ENCODE measurements at places on chromosomes 2 and 18. TPM values are rescaled to one million over a fixed set of nuclear protein-coding genes. Genes with fewer than 3 reads are reported as not detected.

NFATC1 gene
- 3.8 TPM for total RNA-seq

CCDC121 gene
- total RNA-seq: 1.8 TPM

UGT1A10 gene
- 0.10 TPM for total RNA-seq

COBLL1 gene
- 16.1 TPM for total RNA-seq

TNP1 gene
- not detected for total RNA-seq

SPOPL gene
- total RNA-seq: 21.8 TPM

NEB gene
- total RNA-seq: 0.33 TPM

KIAA2012 gene
- total RNA-seq: not detected

ARHGAP28 gene
- total RNA-seq: 0.03 TPM

CABLES1 gene
- total RNA-seq: 14.1 TPM

PLA2R1 gene
- 33.7 TPM for total RNA-seq

CDH19 gene
- total RNA-seq: 0.33 TPM

RAB11FIP5 gene
- 81.0 TPM for total RNA-seq

ALPI gene
- total RNA-seq: not detected

CAPN14 gene
- total RNA-seq: 0.26 TPM

C2orf80 gene
- not detected for total RNA-seq

SCN7A gene
- total RNA-seq: not detected

VRK2 gene
- 18.4 TPM for total RNA-seq

SPDYA gene
- 0.91 TPM for total RNA-seq

OSR1 gene
- 11.6 TPM for total RNA-seq

TPRKB gene
- total RNA-seq: 10.1 TPM

Data from smooth muscle cell of the pulmonary artery (primary cell).